ENCODE measurements at places on chromosomes 3 and 15.

DNA sequence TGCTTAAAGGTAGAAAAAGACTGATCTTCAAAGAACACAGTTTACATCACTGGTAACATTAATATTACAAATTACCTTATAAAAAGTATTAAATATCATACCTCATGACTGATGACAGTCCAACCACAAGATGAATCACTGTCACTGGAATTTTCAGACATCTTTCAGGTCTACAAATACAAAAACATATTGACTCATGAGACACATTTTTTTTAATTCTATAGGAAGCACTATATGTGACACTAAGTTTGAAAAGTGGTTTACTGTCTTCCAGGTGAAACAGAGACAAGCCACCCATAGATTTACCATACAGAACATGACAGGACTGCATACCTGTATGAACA lies 18.9 kb downstream of the CCPG1 start:
- no peak for DNase-seq

- DNase-seq, result no peak
Observed at GRCh38 chr3:153144779-153145178, 17.2 kb upstream of the RAP2B start.

DNA sequence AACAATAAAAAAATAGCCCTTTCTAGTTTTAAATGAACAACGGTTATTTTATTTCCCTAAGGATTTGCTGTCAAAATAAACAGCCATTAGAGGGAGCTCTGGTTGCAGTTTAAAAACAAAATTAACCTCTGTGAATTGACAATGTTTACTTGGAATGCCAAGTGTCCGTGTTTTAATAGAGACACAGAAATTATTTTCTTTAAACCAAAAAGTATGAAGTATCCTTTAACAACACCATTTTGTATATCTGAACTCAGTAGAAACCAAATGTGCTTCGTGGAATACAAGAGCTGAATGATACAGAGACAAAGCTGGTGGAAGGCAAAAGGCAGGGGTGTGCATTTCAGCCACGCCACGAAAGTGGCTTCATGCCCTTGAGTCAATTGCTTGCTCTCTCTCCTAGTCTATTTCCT lies 74.4 kb downstream of the MOBP start:
- DNase-seq, result no peak

DNA sequence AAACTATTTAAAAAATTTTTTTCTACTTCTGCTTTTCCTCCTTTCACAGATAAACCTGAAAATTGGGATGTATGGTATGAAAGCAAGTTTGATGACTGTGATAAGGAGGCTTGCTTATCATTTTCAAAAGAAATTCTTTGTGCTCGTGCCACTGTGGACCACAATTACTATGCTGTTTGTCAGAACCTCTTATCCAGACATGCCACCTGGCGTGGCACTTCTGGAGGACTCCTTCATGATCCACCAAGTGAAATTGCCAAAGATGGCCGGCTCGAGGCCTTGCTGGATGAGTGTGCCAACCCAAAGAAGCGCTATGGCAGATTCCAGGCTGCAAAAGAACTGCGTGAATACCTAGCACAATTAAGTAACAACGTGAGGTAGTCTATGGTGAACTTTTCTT lies 17.8 kb downstream of the DIPK2A start:
- no peak for DNase-seq

DNA sequence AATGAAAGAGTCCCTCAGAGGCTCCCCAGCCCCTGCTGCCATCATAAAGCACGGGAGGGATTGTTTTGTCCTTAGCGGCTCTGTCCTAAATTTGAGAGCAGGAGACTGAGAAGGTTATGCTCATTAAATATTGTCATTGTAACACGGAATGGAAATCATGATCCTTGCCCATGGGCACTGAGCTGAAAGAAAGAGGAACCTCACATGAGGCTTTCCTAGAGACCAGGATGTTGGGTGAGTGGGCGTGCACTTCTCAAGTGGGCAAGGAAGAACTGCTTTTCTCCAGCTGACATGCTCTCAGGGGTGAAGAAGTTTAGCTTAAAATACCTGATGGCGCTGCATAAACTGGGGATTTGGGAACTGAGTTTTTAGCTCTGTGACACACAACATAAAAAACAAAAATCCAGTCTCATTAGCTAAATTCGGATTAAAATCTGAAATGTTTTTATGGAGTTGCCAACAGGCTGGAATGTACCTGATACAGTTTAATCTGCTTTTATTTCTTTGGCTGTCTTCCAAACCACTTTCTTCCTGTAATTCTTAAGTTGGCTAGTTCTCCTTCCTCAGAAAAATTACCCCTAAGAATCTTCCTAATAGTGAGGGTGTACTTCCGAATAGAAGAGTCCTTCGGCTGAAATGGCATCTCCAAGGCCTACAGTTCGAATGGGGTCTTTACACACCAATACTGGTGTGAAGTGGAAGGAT lies 31.7 kb downstream of the ADPGK start:
- DNase-seq, result no peak

GRCh38 chr15:48505067-48505466 lies 140.4 kb downstream of the FBN1 start:
- no peak for DNase-seq

GRCh38 chr3:46997453-46998091 lies 18.1 kb downstream of the NBEAL2 start:
- DNase-seq, result no peak
